ENCODE measurements at places on chromosomes 7 and 10.

GRCh38 chr10:128725531-128725930, 599.3 kb upstream of the MKI67 start:
- no peak for DNase-seq

- no peak for DNase-seq
These were observed 212.9 kb downstream of the ELMO1 start for GRCh38 chr7:37235813-37236212.

DNA sequence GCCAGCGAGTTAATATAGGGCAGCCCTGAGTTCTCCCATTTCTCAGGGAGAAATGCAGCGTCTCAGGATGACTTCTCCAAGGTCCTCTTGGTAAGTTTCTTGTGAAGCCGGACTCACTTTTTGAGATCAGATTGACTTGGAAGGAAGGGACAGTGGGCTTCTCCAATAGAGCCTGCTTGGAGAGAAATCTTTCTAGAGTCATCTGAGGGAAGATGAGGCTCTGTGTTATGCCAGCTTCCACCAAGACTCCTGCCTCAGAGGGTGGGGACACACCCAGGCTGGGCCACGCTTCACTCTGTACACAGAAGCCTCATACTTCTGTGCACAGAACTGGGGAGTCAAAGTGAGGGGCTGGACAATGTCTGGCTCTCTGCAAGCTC, 5.6 kb downstream of the C10orf105 start:
- DNase-seq = no peak

GRCh38 chr7:36037121-36037662, 115.9 kb upstream of the EEPD1 start:
- no peak for DNase-seq

DNA sequence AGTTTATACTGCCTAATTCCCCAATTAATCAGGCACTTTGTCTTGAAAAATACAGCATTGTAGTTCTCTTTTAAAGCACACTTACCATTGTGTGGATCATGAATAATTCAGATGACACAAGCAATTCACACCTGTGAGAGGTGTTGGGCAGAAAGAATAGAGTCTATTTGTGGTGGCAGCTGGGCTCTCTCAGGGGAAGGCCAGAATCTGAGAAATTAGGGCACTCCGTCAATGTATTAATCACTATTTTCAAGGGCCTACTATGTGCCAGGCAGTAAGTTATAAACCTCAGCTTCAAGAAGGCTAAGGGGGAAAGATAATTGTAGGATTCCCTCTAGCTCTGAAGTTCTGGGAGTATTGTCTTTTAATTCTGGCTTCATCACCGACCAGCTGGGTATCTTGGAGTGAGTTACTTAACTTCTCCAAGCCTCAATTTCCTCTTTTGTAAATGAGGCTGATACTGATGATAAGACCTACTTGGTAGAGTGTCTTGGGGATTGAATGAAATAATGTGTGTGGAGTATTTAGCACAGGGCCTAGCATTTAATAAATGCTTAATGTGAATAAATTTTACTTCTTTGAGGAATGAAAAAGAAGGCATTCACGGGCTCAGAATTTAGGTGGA, 2.5 kb downstream of the CHN2 start:
- DNase-seq = no peak

DNA sequence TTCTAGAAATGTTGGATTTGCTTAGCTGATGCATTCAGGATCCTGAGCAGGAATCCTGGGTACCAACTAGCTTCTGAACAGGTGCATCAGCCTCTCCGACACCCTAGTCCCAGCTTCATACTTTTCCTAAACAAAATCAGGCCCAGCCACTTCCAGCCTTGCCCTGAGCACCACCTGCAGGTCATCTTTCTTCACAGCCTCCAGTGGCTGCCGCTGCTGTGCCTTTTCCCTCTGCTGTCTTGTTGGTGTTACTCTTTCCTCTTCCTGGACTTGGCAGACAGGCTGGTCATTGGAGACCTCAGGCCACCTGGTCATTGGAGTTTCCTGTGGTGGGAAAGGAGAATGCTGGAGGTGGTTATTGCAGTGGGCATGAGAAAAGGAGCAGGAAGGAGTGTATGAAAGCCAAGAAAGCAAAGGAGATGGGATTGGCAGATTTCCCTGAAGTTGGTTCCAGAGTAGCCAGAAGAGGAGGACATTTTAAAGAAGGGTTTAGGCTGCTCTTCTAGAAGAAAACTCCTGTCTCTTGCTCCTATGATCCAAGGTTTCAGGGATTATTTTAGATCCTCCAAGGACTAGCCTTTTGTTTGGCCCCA, 48.2 kb upstream of the NFKB2 start:
- no peak for DNase-seq

DNA sequence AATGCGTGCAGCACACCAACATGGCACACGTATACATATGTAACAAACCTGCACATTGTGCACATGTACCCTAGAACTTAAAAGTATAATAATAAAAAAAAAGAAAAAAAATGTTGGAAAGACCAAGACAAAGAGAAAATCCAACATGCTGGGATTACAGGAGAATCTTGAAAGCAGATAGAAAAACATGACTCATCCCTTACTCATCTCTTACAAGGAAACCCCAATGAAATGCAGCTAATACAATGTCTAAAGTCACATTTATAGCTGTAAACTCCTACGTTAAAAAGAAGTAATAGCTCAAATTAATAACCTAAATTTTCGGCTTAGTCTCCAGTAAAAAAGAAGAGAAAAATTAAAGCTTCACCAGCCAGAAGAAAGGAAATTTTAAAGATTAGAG, 47.5 kb upstream of the DGKB start:
- no peak for DNase-seq

- no peak for DNase-seq
These were observed 36.1 kb downstream of the AGMO start for GRCh38 chr7:15525652-15526263.

DNA sequence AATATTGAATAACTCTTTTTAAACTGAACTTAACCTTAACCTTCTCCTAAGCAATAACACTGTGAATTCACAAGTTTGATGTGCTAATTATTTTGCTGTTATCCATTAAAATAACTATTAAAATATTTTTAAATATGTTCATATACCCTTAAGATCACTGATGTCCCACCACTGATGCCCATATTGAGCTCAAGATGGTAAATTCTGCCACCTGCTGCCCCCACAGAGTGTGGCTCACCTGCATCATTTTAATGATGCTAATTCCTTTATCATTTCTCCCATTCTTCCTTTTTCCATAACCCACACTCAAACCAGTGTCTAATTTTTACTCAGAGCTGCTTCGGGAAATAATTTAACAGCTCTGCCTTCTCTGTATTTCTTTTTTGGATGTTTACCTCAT, 82.3 kb upstream of the ARID5B start:
- DNase-seq = no peak

All from stimulated activated CD8-positive, alpha-beta memory T cell treated with anti-CD3 and anti-CD28 coated beads, Interleukin-7, amount 100 ng/mL, for 1 hour (primary cell).